ENCODE measurements at places on chromosomes 1 and 21.

GRCh38 chr1:1926886-1927660 is 8.0 kb upstream of the TMEM52 start:
- DNase-seq: no peak

GRCh38 chr1:56461158-56462127 is 117.9 kb downstream of the PLPP3 start:
- no peak for DNase-seq

DNA sequence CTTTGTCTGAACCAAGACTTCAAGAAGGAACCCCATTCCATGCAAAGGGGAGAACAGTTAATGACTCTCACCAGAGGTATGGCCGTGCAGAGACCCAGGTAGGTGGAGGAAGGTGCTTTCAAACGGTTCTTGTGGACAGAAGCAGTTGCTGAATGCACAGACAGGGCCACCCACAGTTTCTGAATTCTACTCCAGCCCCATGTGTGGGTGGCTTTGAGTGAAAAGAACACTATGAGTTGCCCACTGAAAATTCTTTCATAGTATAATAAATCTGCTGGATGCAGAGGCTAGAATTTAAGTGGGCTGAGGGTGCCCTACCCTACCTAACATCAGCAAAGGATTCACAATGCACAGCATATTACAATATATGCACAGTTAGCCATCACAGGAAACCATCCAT is 7.2 kb upstream of the CCDC185 start:
- no peak for DNase-seq

GRCh38 chr1:50272912-50273311 is 150.3 kb downstream of the DMRTA2 start:
- no peak for DNase-seq

DNA sequence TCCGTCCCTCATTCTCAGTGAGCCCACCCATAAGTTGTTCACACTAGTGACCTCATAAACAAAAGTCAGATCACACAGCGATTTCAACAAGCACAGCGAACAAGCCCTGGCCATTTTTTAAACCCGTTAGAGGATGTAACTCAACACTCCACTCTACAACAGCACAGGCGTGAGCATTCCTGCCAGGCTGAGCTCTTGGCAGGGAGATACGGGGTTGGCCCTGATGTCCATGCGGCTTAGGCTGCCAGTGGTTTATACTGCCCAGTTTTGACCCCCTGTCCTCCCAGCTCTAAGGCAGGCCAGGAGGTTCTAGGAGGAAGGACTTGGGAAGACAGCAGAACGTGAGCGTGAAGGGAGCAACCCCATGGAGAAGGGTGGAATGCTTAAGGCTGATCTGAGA is 35.0 kb downstream of the PARP1 start:
- no peak for DNase-seq

DNA sequence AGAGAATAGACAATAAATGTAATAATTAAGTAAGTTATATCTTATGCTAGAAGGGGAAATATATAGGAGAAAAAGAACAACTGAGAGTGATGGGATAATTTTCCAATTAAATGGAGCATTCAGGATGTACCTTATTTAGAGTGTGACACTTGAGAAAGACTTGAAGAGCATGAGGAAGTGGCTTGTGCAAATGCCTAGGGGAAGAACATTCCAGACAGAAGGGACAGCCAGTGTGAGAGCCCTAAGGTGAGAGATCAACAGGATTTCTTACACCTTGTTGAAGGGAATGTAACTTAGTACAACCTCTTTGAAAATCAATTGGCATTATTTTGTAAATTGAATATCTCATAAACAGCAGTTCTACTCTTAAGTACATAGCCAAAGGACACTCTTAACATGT is 28.8 kb upstream of the TSPAN2 start:
- no peak for DNase-seq

DNA sequence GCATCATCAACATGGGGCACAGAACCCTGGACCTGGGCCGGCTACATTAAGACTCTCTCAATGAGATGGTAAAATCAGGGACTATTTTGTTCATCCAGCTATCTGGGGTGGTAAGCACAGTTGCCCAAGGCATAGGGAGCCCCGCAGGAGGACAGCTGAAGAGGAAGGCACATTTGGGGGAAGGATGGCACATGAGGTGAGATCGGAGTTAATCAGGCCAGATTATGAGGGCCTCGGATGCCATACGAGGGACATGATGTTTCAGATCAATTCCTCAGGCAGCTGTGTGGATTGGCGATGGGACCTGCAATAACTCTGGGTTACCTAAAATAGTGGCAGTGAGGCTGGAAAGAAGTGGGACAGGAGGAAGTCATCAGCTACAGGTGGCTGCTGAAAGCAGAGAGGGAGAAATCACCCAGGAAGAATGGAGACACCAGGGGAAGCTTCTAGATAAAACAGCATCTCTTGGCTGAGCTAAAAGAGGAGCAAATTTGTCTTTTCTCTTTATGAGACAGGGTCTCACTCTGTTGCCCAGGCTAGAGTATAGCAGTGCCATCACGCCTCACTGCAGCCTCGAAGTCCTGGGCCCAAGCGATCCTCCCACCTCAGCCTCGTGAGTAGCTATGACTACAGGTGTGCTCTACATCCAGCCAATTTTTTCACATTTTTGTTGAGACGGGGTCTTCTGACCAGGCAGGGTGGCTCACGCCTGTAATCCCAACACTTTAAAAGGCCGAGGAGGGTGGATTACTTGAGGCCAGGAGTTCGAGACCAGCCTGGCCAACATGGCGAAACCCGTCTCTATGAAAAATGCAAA is 21.1 kb downstream of the TOMM20 start:
- DNase-seq: no peak

DNA sequence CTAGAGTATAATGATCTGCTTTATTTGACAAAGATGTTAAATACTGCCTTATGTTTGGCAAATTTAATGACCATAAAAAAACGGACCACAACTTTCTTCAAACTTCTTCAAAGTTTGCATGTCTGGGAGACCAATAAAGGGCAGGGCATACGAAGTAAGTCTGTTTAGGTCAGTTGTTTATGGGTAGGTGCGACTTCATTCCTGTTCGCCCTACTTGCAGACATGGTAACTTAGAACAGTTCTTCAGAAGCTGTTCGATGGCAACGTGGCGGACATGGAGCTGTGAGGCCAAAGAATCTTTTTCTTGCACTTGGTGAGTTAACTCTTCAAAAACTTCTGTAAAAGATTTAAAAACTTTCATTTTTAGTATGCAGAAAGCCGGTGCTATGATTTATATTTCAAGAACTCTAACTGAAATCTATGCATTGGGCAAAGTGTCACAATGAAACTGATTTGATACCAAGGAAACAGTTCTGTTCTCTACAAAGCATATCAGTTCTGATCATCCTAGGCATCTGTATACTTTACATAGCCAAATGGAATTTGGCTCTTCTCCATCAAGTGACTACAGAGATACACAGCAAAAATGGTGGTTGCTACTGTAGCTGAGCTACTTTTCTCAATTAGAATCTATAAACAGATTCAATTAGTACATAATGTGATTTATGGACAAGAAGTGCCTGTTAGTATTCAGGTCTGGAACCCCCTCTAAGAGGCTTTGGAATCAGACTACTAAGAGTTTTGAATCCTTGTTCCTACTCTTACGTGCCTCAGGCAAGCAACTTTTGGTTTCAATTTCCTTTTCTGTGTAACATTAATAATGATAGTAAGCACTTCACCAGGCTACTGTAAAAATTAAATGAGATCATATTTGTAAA is 25.7 kb downstream of the C21orf91 start:
- DNase-seq: no peak

DNA sequence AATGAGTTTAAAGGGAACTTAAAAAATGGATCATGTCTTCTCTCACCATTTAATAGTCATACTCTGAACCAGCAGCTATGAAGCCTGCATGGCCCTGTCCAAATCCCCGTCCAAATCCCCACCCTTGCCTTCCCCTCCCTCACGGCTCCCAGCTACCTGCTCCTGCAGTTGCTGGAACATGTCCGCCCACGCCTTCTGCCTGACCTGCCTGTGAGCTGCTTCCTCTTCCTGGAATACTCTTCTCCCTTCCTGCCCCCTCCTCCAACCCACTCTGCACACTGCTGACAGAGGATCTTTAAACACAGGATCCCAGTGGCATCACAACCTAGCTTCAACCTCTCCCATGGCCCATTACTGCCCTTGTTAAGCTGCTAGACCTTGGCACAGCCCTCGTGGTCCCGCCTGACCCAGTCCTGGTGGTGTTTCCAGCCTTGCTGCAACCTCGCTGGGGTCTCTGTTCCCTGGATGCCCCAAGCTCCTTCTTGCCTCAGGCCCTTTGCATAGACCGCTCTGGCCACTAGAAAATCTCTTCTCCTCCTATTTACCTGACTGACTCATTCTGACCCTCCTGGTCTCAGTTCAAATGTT is 118.3 kb downstream of the PTPRU start:
- no peak for DNase-seq

DNA sequence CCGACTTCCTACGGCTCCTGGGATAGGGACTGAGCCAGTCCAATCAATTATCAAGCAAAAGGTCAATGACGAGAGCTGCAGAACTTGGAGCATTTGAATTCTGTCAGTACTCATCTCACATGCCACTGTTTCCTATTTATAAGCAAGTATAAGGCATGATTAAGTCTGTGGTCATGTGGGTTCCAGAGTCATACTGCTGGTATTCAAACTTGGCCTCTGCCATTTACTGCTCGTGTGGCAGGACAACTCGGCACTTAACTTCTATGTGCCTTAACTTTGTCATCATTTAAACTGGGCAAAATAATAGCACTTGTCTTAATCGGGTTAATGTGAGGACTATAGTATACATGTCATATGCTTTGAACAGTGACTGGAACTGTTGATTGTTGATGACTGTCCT is 44.9 kb upstream of the TNFSF18 start:
- DNase-seq: no peak

GRCh38 chr1:4303303-4303702 is 351.1 kb upstream of the AJAP1 start:
- DNase-seq: no peak

- DNase-seq: no peak
Measured at GRCh38 chr1:23727362-23727811, 15.9 kb upstream of the ELOA start.
